Activated naive CD8-positive, alpha-beta T cell treated with anti-CD3 and anti-CD28 coated beads for 36 hours (primary cell): ENCODE measurements at places on chromosomes 5 and 9.

DNA sequence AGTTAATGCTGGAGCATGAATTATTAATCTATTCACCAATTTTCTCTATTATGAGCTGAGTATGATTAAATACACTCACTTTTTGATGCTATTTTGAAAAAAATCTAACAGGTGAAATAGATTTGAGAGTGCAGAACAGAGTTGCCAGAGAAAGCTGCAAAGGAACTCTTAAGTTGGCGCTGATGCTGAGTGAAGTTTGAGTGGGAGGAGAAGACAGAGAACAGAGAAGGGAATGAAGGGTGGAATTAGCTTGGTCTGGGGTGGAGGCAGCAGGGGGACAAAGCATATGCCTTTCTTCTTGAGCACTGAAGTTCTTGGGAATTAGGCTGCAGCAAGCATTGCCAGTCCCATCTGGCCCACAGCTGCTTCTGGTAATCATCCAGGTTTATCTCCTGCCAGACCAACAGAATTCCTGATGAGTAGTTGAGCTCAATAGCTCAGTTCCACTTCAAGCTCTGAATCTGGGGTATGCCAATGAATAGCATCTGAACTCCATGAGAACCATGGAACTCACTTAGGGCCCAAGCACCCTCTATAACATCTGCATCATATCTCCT, 290.1 kb downstream of the HINT1 start:
- DNase-seq: no peak

DNA sequence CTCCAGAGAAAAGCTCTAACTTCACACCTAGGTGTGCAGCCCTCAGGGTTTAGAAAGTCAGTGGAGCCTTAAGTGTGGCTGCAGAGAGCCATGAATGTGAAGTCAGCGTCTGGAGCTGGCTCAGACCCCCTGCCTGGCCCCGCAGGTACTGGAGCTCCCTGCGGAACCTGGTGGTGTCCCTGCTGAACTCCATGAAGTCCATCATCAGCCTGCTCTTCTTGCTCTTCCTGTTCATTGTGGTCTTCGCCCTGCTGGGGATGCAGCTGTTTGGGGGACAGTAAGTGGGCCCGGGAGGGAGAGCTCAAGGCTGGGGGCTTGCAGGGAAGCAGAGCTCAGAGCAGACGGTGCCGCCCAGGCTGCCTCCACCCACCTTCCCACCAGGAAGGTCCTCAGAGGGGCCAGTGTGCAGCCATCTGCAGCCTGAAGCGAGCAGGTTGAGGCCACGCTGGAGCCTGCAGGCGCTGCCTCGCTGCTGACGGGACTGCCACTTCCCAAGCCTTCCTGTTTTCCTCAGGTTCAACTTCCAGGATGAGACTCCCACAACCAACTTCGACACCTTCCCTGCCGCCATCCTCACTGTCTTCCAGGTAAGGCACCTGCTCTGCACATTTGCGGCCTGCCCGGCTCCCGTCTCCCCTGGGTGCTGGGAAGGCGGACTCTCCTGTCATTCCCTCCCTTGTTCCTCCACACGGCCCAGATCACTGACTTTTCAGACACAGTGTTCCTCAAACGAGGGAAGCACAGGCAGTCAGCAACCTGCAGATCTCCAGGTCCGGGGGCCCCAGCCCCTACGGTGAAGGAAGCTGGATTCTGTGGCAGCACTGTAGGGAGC, 108.9 kb downstream of the CACNA1B start:
- DNase-seq: no peak

- no peak for DNase-seq
These were observed 203.6 kb upstream of the MEF2C start for GRCh38 chr5:89086390-89087086.

DNA sequence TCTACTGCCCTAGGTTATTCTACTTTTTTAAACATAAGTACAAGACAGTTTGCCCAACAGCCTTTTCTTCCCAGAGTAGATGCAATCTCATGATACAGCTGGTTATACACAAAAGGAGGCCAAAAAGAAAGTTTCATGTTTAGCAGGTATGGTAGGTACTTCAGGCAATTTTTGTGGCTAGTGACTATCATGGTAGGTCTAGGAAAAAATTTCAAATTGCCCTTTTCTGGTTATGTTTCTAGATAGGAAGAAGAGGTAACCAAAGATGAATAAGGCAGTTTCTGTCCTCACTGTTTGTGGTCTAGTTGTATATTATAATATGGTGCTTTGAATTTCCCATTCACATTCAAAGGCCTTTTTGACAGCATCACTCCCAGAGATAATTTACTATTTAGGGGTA, 19.7 kb downstream of the MEGF9 start:
- no peak for DNase-seq
